ENCODE measurements at places on chromosomes 5 and 9.

DNA sequence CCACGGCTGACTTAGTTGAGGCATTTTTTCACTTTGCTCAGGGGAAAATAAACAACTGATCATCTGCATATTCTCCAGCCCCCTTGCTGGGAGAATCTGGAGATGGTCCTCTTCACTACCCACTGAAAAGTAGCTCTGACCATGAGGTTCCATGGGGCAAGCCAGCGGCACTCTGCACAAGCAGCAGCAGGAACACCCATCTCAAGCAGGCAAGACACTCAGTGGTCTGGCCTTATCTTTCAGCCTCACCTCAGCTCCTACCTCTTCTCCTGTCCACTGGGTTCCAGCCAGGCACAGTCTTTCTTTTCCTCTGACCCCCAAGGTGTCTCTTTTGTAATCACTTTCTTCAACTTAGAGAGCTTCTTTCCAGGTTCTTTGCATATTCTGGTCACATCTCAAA, 280.8 kb upstream of the GRIA1 start:
- no peak for DNase-seq

GRCh38 chr5:139638736-139639618, 9.2 kb upstream of the CXXC5 start:
- peak; percentile 95 for DNase-seq

- DNase-seq, result peak; percentile 78
Observed at GRCh38 chr5:65100911-65101631, 332.3 kb downstream of the CWC27 start.

- DNase-seq, result no peak
Observed at GRCh38 chr5:72658761-72659540, 151.7 kb upstream of the ZNF366 start.

- DNase-seq, result no peak
Observed at GRCh38 chr9:87643107-87643650, 82.7 kb upstream of the CTSL start.

DNA sequence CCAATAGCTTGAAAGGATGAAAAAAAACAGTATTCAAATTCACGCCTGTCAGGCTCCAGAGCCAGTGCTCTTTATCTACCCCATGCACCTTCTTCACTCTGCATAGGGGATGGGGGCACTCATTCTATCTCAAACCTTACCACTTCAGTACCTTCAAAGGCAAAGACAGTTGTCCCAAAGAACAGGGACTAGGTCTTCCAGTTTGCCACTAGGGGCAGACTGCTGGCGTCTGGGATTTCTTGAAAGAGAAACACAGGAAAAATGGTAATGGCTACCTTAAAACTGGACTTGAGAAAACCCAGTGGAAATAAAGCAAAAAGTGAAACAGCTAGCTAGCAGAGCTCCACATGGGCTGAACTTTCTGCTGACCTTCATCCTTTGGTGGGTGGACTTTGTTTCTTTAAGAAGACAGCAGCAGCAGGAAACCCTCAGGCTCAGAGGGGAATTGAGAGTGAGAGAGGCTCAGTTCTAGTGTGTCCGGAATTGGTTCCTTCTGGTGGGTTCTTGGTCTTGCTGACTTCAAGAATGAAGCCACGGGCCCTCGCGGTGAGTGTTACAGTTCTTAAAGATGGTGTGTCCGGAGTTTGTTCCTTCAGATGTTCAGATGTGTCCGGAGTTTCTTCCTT, 41.0 kb upstream of the SLC36A1 start:
- peak; percentile 18 for DNase-seq

GRCh38 chr5:96506376-96506775, 73.3 kb upstream of the PCSK1 start:
- no peak for DNase-seq

DNA sequence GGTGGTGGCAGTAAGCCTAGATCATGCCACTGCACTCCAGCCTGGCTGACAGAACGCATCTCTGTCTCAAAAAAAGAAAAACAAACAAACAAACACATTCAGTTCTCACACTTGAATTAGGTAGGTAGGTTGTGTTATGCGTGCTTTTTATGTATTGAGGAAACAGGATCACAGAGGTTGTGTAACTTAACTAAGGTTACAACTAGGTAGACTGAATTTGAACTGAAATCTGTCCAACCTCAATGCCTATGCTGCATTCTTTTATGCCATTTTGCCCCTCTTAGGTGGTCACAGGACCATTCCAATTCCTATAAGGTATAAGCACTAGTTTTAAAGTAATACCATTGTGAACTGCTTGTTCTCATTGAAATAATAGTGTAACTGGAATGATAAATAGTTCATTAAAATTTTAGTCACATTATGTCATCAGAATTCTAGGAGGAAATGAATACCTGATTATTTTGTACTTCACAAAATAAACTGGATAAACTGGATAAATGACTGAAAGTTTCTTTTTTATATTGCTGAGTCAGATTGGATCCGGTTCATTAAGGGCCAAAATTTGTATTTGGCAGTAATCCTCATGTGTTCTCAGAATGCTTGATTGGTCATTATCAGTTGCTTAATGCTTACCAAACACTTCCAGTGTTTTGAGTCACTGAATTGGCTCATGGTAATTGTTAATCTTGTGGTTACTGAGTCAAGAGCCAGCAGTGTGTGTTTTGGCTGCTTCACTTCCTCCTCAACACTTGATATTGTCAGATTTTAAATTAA, 7.1 kb downstream of the UBAP1 start:
- no peak for DNase-seq

- no peak for DNase-seq
Observed at GRCh38 chr5:169599451-169599850, 15.9 kb downstream of the SPDL1 start.

GRCh38 chr9:114504341-114505186, 709 bp downstream of the WHRN start:
- peak; percentile 84 for DNase-seq

- DNase-seq, result no peak
Observed at GRCh38 chr9:131697097-131697496, 42.8 kb downstream of the RAPGEF1 start.

- DNase-seq, result no peak
Observed at GRCh38 chr9:123773783-123774182, 156.1 kb downstream of the DENND1A start.

DNA sequence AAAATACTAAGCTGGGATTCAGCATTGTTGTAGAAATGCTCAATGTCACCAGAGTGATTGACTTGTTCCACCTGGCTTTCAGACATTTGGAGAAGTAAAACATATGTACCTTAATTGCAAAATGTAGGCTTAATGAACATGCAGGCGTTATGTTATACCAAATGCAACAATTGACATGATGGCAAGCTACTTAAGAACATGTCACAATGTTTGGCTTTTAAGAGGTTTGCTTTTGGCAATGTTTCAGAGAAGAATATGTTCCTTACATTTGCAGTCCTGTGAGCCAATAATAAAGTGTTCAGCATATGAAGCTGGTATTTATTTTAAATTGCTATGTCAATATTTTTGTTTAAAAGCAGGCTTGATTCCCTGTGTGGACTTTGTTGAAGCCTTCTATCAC, 111.7 kb upstream of the NUDT12 start:
- DNase-seq, result no peak

DNA sequence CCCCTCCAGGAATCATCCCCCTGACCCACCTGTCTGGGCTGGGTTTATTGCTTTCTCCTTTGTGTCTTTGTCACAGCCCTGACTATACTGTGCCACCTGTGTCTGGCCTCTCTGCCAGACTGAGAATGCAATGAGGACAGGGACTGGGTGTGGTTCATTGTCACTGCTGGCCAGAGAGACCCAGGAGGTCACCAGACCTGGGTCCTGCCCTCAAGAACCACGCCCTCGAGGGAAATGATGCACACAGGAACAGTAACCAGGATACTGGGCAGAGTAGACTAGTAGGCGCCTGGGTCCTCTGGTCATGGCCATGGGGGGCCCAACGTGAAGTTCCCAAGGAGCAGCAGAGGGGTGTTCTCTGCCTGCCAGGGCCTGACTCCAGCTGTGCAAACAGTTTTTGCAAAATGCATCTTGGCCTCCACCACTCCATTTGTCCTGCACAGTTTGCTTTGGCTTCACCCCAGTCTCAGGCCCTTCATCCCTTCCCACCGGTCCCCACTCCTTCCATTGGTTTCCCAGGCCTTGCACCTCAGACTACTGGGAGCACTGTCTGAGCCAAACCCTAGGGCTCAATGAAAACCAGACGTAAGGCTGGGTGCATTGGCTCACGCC, 17.8 kb downstream of the RGS3 start:
- no peak for DNase-seq

DNA sequence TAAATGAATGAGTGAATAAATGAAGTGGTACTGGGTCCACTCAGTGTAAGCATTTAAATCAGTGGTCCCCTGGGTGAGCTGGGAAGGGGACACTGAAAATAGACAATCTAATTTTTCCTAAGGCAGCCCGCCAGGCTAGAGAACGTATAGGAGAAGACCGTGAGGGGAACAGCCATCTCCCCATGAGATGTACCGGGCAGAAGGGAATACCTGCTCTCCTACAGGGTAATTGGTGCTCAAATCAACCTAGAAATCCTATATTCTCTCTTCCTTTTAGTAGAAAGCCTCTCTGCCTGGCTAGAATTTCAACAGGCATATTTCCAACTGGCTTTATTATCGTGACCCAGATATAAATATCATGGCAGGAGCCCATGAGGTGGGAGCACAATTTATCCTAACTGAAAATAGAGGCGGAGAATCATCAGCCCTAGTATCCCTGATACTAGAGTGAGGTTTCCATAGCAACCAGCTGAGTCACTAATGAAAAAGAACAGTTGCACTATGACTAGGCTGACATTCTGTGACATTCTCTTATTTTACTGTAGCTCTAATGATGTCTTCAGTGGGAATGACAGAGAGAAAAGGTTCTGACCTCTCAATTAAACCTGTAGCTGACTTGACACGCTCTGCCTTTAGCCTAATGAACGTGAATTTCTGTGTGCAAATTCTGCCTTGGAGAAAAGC, 96.5 kb upstream of the CAST start:
- no peak for DNase-seq

GRCh38 chr9:71001780-71002386, 119.5 kb downstream of the TRPM3 start:
- DNase-seq, result peak; percentile 57

DNA sequence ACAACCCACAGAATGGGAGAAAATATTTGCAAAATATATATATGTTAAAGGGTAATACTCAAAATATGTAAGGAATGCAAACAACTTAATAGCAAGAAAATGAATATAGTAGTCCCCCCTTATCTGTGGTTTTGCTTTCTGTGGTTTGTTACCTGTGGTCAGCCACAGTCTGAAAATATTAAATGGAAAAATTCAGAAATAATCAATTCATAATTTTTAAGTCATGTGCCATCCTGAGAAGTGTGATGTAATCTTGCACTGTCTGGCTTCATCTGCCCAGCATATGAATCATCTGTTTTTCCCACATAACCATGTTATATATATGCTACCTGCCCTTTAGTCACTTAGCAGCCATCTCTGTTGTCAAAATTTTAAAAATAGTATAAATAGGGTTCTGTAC, 11.7 kb downstream of the CER1 start:
- DNase-seq, result no peak

DNA sequence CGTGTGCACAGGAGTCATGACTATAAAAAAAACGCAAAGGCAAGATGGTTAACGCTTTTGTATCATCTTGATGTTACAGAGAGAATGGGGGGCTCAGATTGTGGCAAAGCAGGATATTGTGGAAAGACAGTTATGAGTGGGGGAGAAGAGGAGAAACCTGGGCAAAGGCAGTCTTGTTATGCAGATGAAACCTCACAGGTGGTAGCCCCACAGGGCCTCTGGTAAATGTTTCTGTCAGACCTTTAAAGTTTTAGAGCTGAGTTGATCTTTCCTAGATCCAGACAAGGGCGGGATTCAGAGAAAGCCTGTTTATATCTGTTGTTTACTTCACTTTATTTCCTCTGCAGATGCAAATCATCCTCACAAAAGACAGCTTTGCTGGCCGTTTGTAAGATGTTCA, 55.2 kb downstream of the C9orf85 start:
- DNase-seq, result no peak

DNA sequence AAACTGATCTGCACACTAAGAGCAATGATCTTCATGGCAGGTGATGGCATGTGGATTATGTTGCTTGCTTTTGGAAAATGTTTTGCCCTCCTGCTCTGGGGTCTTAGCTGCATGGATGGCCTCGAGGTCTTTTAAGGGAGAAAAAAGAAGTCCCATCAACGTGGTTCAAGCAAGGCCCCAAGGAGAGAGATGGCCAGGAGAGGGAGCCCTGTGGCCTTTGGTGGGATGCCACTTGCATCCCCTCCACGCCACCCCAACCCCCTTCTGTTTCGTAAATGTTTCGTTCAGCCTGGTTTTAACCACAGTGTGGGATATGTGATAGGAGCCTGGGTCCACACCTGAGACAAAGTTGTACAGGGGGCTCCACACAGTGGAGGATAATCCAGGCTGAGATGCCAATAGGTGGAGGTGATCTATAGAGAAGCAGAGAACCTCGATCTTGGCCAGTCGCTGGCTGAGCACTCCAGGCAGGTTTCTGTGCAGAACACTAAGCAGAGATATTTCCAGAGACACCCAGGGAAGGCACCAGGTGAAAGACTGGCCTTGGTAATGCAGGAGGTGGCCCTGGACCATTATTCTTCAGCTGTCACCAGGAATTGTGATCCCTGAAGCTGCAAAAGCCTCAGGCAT, 25.8 kb upstream of the FRRS1L start:
- DNase-seq, result peak; percentile 86

DNA sequence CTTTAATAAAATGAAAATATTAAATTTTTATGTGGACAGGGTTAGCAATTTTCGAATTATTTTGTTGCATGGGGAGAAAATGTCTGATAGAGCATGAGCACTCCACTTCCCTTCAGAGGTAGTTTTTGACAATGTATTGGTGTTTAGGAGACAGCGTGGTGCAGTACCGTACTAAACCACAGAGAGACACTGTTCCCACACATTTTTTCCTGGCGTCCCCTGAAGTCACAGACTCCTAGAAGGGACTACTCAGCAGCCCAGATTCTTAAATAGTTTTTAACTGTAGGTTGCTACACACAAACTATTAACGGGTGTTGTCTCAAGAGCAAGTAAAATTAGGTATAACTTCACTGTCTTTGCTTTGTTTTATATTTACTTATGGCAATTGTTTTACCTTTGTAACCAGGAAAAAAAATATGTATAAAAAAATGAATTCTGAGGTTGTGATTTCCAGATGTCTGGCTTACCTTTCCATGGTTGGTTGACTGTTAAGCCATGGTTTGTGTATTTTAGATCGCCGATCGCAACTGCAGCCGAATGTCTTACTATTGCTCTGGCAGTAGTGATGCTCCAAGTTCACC, 171.2 kb downstream of the DOCK8 start:
- peak; percentile 78 for DNase-seq

DNA sequence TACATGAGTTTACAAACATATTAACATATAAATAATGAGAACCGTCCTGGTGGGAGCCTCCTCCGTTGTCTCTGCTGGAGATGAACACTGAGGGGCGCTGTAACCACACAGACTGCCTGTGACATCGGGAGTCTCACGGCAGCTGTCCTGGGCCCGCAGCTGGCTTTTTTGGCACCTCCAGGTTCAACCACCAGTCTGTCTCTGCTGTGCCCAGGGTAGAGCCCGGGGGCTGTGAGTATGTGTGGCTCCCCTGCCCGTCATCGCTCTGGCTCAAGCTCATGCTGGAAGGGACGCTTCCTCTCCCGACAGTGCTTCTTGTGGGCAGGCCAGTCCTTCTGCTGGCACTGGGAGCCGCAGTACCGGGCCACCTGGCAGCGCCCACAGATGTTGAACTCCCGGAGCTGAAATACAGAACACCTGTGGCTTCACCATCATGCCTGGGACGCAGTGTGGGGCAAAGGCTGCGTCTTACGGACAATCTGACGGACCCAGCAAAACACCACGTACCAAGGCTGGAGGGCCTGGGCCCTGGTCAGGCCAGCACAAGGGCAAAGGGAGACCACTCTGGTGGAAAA, 3.6 kb upstream of the DPH7 start:
- peak; percentile 54 for DNase-seq
